ENCODE measurements at places on chromosomes 7 and 10.

GRCh38 chr10:110750931-110751330, 106.8 kb downstream of the RBM20 start:
- no peak for DNase-seq

- DNase-seq: peak; percentile 78
Observed at GRCh38 chr10:79904671-79905321, 44.1 kb downstream of the SFTPD start.

GRCh38 chr7:14834883-14835282, 67.7 kb downstream of the DGKB start:
- DNase-seq: peak; percentile 67

DNA sequence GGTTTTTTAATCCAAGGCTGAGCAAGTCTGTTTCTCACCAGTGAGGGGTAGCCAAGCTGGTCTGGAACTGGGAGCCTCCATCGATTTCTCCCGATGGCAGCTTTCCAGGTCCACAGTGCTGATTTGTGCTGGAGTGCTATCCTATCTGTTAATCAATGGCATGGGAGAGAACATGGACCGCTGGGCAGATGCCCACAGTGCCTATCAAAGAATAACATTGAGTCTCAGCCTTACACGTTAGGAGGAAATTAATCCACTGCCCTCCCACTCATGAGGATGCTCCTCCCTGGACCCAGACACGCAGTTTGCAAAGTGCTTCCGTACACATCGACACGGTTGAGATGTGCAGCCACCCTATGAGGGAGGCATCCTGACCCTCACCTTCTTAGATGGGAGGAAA, 36.0 kb upstream of the CUX1 start:
- DNase-seq: no peak

- DNase-seq: no peak
Observed at GRCh38 chr10:7662522-7662921, 4.2 kb downstream of the ITIH5 start.

- DNase-seq: peak; percentile 33
Observed at GRCh38 chr10:125343118-125343925, 183.0 kb upstream of the CTBP2 start.

DNA sequence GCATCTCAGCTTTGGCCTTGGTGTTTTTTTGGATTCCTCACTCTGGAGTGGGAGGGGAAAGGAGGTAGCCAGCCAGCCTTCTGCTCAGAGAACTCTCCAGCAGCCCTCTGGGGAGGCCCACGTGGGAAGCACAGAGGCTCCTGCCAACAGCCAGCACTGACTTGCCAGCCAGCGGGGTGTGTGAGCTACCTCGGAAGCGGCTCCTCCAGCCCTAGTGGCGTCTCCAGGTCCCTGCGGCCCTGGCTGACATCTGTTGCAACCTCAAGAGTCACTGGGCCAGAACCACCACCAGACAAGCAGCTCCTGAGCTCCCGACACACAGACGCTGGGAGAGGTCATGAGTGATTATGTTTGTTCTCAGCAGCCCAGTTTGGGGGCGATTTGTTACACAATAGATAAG, 180.2 kb upstream of the FZD8 start:
- DNase-seq: peak; percentile 25

GRCh38 chr7:38506004-38506403, 125.2 kb downstream of the AMPH start:
- peak; percentile 34 for DNase-seq

GRCh38 chr7:88458946-88459345, 152.3 kb upstream of the STEAP4 start:
- no peak for DNase-seq

- no peak for DNase-seq
Observed at GRCh38 chr7:74481458-74482196, 27.9 kb downstream of the GTF2IRD1 start.

- DNase-seq: no peak
Observed at GRCh38 chr10:59585046-59585700, 124.5 kb downstream of the SLC16A9 start.

DNA sequence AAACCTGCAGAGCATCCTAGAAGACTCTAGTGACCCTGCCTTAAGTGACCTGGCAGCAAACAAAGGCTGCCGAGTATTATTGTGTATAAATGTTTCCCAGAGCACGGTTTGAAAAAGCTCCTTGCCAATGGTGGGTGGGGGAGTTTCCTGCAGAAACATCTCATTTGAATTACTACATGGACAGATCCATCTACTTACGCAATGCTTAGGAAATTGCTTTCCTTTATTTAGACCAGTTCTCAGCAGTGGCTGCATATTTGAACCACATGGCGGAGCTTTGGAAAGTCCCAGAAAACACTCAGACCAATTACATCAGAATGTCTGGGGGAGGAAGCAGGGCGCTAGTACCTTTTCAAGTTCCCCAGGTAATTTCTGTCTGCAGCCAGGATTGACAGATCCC, 560.9 kb downstream of the SDK1 start:
- DNase-seq: no peak

DNA sequence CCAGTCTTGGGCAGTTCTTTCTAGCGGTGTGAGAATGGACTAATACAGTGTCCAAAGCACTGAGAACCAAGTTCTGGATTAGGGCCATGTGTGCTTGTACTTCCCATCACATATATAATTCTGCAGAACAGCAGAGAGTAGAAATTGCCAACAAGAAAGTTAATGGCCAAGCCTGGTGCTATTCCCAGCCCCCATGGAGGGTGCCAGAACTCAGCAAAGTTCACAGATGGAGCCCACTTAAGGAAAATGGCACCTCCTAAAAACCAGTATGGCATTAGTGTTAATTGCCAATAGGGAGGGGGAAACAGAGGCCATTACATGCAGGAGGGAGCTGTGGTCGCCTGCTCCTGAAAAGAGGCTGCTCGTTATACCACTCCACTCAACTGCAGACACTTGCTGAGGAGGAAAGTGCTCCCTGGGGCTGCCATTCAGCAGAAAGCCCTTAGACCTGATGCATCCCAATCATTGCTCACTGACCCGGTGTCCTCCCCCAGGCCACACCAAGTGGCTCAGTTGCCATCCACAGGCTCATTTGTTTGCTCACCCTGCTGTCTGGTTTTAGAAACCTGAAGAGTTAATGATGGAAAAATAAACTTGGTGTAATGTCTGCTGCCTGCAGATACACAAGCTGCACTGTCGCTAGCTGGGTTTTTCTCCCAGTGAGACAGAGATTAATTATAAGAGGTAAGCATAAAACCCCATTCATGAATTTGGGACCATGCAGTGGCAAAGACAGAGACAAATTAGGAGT, 280.6 kb downstream of the GFRA1 start:
- no peak for DNase-seq

DNA sequence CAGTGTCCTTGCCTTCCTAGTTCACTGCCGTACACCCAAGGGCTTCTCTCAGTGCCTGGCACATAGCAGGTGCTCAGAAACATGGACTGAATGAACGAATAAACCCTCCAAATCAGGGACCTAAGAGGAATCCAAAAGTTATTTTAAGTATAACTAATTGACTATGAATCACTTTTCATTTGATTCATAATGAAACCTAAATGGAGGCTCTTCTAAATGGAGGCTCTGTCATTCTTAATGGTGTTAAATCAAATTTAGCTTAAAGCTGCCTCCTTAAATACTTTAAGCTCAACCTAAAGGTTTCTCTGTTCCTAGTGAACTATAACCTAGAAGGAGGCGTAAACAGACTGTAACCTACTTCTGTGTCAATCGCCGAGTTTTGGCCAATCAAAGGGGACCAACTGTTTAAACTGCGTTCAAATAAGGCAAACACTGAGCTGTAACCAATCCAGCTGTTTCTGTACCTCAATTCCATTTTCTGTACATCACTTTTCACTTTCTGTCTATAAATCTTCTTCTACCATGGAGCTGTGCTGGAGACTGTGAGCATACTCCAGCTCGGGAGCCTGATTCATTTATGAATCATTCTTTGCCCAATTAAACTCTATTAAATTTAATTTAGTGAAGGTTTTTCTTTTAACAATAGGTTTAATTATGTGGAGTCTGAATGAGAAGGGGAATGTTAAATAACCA, 11.0 kb downstream of the PYROXD2 start:
- DNase-seq: peak; percentile 45

DNA sequence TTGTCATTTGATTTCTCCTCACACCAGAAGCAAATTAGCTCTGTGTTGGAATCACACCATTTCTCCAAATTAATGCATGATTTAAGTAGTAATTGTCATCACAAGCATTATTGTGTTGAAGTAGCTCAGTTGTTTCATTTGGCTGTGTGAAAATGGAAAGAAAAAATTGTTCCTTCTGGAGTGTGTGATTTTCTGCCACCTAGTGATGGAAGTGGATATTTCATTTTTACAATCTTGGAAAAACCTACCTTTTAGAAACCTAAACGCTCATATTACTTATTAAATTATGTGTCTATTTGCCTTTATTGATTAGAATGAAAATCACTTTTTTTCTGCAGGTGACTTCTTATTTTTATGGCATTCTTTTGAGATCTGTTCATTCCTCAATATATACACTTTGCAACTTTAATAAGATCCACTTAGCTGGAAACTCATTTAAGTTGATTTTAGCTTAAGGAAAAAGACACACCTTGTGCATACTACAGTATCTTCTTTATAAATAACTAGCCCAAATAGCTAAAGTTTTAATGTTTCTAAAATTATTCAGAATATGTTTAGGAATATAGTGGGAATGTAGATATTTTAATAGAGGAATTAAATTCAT, 50.0 kb downstream of the SRI start:
- peak; percentile 3 for DNase-seq

GRCh38 chr7:78472519-78472918, 673.9 kb downstream of the PHTF2 start:
- DNase-seq: peak; percentile 84

GRCh38 chr7:151452680-151453325, 12.9 kb upstream of the CRYGN start:
- DNase-seq: no peak

DNA sequence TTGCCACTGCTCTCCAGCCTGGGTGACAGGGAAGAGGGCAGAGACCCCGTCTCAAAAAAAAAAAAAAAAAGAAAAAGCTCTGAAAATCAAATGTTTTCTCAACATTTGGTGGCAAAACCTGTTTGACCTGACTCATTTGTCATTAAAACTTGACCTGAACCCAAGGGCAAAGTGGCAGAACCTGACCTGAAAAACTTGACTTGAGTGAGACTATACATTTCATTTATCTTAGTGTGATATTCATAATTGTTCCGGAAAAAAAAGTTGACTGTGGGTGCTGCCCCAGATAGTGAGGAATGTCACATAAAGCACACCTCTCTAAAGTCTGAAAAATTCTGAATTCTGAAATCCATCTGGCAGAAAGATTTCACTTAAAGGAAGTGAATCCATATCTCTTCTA, 2.3 kb upstream of the TAX1BP1 start:
- DNase-seq: no peak

DNA sequence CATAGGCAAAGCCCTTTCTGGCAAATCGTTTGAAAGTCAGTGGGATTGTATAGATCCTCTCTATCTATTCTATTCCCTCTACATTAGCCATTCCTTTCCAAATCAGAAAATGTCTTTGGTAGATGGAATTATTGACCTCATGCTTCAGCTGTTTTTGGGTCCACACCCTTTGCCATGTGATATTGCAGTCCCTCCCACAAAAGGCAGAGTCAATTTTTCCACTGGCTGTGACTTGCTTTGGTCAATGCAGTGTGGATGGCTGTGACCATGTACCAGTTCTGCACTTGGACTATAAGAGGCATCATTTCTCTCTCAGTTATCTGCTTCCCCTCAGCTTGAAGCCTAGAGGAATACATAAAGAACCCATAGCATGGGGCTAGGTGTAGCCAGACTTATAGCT, 332.9 kb downstream of the PTEN start:
- DNase-seq: no peak
